ENCODE measurements at places on chromosomes 11 and 22. TPM values are rescaled to one million over a fixed set of nuclear protein-coding genes. Genes with fewer than 3 reads are reported as not detected.

DNA sequence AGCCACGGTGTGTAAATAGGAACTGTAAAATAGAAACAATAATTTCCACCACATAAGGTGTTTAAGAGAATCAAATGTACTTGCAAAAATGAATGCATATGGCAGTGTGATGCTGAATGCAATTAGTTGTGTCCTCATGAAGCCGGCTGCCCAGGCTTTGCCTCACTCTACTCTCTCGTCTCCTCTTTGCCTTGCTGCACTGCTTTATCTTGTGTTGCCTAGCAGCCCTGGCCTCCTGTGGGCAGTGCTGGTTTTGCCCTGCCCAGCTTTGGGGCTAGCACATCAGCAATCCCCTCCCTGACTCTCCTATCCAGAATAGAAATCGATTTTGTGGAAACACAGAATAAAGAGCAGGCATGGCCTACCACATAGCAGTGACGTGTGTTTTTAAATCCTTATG, 30.0 kb downstream of the LRRC32 start:
- DNase-seq: no peak

The MS4A1 gene
- not detected for total RNA-seq

The GGT5 gene
- not detected for total RNA-seq

DNA sequence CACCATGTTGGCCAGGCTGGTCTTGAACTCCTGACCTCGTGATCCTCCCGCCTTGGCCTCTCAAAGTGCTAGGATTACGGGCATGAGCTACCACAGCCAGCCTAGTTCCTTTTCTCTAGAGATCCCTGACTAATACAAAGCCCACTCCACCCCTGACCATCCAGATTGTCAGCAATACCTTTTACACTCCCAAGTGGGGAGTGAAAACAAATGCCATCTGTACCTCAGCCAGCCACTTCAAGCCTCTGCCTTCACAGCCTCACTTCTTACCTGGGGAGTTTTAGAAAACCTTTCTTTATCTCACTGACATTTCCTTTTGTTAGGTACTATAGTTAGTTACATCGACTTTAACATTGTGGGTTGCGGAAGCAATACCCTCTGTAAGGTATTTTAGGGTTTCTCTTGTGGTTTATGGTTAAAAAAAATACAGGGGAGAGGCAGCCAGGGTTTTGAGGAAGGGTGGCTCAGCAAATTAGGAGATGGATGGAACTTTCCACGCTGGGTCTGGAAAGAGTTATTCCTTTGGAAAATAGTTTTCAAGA, 8.9 kb downstream of the TOM1 start:
- no peak for DNase-seq

- no peak for DNase-seq
These were observed 7.0 kb downstream of the CTSF start for GRCh38 chr11:66561178-66561974.

The DKK3 gene
- 46.5 TPM for total RNA-seq

DNA sequence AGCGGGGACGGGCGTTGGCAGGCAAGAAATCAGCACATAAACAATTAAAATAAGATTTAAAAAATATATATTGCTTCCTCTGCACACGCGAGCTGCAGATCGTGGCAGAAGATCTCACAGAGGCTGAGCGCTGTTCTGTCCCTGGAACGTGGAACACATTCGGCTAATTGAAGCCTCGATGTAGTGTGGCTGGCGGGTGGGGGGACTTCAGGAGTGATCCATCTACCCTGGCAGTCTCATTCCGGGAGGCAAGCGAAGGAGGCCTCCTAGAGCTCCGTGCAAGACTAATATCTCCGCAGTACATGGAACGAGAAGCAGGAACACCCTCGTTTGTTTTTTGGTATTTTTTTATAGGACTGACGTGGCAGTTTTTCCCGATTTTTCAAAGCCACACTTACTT, 402.4 kb downstream of the MN1 start:
- DNase-seq: peak; percentile 31

- DNase-seq: peak; percentile 18
These were observed 14.2 kb upstream of the GNB1L start for GRCh38 chr22:19868773-19869471.

DNA sequence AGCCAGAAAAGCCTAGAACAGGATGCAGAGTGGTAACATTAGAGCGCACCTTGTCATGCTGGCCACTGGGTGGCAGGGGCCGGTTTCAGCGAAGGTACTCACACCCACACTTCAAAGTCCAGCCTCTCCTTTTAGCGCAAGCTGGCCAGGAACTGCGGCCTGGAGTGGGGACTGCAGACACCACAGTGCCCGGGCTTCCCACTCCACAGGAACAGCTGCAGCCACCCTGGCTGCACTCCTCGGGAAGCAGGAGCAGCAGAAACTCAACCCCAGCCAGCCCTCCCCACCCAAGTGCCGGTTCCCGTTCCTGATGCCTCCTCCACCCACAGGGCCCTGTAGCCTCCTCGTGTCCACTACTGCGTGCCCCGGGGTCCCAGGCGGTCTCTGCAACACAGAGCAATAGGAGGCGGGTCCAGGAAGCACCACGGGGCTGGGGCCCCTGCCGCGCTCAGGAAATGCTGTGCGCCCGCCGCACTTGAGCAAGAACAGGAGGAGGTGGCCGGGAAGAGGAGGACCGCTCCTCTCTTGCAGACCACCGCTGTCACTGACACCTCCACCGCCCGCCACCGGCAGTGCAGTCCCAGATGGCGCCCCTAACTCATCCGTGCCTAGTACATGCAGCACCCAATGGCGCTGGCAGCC, 2.2 kb downstream of the RFPL2 start:
- DNase-seq: peak; percentile 70

The KLHDC7B gene
- 0.06 TPM for total RNA-seq

DNA sequence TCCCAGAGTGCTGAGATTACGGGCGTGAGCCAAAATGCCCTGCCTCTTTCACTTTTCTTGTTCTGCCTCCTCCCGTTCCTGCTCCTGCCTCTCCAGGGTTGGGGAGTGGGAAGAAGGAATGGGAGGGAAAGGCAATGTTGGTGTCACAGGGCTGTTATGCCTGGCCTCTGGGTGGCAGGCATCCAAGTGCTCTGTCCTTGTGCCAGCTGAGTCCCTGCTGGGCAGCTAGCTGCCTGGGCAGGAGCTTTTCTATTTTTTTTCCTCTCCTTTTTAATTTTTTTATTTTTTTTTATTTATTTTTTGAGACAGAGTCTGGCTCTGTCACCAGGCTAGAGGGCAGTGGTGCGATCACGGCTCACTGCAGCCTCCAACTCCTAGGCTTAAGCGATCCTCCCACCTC, 4.1 kb upstream of the SAC3D1 start:
- no peak for DNase-seq

The GALNT18 gene
- total RNA-seq: 6.9 TPM

DNA sequence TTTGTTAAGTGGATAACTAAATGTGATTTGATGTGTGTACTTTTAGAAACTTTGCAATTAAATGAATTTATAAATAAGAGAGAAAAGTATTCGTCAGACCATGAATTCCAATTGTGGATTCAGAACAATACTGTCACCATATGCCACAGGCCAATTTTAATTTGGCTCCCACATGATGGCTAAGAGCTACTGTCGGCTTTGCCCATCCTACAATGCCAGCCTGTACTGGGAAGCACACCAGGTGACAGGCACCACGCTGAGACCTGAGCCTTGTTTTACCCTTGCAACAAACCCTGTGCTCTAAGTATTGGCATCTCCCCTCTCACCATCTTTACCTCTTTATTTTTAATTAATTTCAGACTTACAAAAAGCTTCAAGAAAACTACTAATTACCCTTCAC, 14.0 kb downstream of the RAB30 start:
- no peak for DNase-seq

GRCh38 chr11:120244476-120245365, 4.8 kb downstream of the POU2F3 start:
- peak; percentile 68 for DNase-seq

DNA sequence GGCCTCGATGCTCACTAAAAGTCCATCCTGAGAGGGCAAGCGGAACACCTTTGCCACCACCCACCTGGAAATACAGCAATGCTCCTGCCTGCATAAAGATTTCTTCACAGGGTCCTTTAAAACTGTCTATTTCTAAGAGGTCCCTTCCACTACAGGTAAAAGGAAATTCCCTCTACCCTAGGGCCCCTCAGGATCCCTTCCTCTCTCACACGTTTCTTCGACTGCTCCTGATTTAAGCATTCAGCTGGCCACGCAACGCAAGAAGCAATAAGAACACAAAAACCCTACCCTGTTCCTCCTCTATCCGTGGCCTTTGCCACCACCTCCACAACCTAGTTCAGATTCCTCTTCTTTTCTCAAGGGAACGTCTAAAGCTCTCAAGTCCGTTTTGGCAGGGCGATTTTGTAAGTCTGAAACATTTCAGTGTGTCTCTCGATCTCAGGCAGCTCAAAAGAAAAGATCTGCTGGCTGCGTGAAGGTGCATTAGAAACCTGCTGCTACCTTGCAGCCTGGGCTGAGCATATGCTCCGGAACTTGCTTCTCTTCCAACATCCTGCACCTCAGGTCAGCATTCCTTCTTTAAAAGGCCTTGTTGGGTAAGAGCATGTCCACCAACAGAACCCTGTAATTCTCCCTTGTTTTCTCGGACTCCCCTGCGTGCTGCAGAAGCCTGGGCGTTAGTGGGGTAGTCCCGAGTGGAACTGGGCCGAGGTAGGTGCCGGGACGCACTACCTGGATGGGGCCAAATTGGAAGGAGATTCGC, 1.6 kb downstream of the LGR4 start:
- DNase-seq: no peak

DNA sequence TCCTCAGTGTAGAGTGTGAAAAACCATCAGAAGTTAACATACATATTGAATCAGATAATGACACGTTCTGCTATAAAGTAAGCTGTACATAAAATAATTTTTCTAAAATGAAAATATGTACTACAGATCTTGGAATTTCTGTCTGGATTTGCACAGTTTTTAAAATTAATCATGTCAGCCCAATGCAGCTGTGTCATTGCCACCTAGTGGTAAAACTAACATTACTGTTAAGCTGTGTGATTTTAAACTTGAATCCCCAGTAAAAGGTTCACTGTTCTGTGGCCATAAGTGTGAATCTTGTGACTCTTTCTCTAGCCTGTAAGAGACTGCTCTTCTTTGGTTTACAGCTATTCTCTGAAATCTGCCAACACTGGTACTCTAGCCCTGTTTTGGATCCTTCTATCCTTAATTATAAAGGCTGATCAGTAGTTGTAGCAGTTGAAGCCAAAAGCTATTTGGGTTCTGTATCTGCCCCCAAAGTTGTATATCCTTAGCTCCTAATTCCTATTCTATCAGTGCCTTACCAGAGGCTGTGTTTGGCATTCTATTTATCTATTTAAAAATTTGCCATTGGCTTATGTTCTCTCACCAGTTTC, 4.0 kb downstream of the JRKL start:
- DNase-seq: peak; percentile 27

DNA sequence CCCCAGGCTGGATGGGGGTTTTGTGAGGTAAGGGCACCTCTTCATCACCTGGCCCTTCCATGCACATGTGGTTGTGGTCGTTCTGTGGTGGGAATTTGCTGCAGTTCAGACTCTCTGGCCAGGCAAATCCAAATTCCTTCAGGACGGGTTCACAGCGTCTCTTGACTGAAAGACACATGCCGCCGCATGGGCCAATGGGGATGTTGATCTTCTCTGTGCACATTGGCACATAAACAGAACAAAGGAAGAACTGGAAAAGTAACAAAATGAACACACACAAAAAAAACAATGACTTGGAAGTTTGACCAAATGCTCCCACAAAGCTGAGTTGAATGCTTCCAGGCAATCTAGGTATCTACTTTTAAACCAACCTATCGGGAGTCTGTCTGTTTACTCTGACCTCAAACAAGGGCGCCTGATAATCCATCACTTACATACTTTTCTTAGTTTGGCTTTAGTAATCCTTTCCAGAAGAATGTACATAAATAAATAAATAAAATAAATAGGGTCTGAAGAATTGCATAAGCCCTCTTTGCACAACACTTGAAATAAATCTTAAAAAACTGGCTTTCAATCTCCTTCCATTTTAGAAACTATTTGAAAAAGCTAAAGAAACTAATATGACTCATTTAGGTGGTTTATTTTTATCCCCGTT, 2.8 kb downstream of the FZD4 start:
- no peak for DNase-seq

- no peak for DNase-seq
These were observed 2.1 kb downstream of the ADA2 start for GRCh38 chr22:17217179-17217578.

The ENTHD1 gene
- total RNA-seq: not detected

The CYTH4 gene
- total RNA-seq: 1.7 TPM

- no peak for DNase-seq
These were observed 16.2 kb upstream of the ZNRF3 start for GRCh38 chr22:28867191-28867590.

DNA sequence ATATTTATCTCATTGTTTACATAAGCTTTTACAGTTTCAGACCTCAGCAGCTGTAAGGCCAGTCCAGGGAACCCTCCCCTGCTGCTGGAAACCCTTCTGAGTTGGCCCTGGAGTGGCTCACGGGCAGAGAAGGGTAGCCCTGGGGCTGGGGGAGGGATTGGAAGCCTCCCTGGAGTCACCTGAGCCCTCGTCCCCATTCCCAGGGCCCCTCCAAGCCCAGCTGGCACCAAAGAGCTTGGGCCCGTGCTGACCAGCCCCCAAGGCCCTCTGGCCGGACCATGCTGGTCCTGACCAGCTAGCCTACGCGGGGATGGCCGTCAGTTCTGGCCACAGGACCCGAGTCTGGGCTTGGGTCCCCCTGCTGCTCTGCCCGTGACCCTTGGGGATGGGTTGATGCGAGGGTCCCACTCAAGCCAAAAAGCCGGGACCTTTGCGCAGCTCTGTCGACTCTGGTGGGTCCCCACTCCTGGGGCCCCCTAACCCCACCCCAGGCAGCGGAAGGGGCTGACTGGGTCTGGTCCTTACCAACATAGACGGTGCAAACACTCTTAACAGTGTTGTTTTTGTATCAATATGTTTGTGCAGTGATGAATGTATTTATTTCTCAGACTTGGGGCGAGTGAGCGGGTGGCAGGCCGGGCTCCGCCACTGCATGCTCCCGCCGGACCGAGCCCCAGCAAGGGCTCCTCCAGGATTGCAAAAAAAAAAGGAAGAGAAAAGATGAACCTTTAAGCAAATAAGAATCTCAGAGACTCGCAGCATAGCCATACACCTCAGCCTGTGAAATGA, 17.5 kb upstream of the TMEM191C start:
- DNase-seq: no peak

GRCh38 chr11:43316451-43316850, 4.7 kb downstream of the API5 start:
- DNase-seq: peak; percentile 65

DNA sequence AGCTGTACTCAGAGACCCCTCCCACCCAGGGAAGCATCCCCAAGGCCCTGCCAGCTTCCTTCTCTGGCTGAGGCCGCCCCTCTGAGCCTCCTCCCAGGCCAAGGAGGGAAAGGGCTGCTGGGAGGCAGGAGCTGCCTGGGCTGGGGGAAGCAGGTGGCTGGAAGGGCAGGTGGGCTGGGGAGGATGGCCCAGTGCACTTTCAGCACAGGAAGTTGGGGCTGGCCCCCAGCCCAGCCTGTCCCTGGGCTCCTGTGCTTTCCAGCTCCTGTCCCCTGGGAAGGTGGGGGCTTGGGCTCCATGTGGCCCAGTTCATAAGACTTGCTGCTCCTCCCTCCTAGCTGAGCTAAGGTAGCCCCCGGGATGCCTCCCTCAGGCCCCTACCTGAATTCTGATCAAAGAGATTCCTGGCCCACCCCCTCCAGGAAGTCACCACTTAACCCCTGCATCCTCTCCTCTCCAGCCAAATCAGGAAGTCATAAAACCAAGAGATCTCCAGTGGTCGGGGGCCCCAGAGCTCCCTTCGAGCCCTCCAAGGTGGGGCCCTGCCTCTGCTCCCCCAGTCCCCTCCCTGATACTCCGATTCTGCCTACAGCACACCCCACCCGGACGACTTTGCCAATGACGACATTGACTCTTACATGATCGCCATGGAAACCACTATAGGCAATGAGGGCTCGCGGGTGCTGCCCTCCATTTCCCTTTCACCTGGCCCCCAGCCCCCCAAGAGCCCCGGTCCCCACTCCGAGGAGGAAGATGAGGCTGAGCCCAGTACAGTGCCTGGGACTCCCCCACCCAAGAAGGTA, 4.9 kb downstream of the PPP1CA start:
- DNase-seq: no peak

All from Daoy (cell line).